ENCODE measurements at places on chromosomes 5 and 9. TPM values are rescaled to one million over a fixed set of nuclear protein-coding genes. Genes with fewer than 3 reads are reported as not detected.

Gene LRRC26
- polyA plus RNA-seq, result not detected

Gene MAPK9
- 31.6 TPM for polyA plus RNA-seq

Gene TERT
- polyA plus RNA-seq, result not detected

Gene LHFPL2
- polyA plus RNA-seq, result 4.4 TPM

Gene ENHO
- polyA plus RNA-seq, result not detected

- no peak for DNase-seq
Measured at GRCh38 chr9:132207839-132208615, 46.2 kb downstream of the NTNG2 start.

DNA sequence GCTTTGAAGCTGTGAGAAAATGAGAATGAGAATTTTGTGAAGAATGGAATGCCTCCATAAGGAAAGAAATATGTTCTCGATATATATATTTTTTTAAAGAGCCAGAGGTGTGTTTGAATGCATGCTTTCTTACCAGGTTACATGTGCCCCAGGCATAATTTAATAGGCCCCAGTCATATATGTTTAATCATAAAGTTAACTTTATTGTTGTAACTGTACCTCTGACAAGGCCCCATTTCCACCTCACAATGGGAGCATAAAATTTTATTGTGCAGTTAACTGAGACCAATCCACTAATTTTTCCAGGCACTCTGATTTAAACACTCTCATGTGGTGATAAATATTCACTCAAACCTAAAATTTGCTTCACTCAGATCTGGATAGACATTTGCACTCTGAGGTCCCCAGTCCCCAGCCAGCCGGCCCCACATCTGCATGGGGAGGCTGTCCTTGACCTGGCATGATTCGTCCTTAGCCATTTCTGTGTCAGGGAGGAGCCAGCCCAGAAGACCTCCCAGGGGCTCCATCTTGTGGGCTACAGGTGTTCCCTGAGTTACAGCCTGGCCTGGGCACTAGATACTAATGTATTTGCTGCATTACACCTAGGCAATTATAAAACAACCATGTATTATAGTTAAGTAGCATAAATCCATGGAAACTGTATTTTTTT, 245.8 kb downstream of the MTRR start:
- no peak for DNase-seq

DNA sequence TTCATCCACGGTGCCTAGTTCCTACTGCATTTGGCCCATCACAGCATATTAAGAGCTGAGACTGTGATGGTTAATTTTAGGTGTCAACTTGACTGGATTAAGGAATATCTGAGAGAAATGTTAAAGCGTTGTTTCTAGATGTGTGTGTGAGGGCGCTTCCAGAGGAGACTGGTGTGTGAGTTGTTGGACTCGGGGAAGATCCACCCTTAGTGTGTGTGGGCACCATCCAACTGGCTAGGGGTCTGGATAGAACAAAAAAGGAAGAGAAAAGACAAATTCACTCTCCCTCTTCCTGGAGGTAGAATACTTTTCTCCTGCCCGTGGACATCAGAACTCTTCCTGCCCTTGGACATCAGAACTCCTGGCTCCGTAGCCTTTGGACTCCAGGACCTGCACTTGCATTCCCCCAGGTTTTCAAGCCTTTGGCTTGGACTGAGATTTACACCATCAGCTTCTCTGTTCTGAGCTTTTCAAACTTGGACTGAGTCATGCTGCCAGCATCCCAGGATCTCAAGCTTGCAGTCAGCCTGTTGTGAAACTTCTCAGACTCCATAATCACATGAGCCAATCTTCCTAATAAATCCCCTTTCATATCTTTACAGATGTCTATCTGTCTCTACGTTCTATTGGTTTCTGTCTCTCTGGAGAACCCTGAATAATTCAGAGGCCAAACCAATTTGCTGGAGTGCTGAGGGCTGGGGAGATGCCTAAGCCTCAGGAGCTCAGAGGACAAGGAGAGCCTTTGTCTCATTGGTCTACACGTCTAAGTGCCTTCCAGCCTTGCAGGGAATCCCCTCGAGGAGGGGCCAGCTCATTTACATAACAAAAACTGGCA, 164.5 kb downstream of the DCP2 start:
- DNase-seq, result peak; percentile 69

DNA sequence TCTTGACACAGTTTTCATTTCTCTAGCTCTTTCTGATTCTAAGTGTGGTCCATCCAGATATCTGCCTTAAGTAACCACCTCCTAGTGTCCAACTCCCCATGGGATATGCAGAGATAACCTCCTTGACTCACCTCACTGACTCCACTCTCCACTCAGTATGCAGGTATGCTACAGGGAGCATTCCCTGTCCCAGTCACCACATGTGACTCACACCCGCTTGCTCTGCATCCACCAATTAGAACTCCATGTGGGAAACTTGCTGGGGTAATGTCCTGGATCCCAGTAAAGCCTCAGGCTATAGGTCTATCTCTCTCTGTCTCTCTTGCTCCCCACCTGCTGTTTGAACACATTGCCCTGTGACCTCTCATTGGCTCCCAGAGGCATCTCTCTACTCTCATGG, 563.9 kb downstream of the HTR1A start:
- no peak for DNase-seq

DNA sequence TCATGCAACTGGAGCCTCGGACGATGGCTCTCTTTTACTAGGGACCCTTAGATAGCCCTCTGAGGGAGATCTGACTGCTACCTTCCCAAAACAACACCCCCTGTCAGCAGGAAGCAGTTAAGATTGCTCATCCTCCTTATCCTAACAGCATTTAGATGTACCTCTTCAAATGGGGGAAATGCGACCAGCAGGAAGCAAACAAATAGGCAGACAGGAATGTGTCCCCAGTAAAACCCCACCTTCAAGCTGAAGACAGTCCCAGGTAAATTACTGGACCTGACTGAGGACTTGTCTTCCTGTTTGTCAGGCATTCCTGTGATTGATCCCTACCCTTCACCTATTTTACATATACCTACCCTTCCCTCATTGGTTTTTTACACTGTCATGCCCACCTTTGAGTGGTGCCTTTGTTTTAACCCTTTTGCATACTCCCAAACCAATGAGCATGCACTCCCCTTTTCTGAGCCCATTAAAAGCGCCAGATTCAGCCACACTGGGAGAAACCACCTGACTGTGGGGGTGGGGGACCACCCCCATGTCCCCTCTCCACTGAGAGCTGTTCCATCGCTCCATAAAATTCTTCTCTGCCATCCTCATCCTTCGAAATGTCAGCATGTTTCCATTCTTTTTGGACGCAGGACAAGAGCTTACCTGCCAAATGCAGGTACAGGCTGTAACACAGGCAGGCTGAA, 954.0 kb upstream of the CDH6 start:
- DNase-seq, result no peak

GRCh38 chr5:149429839-149430721, 51.0 kb upstream of the IL17B start:
- DNase-seq, result no peak
